ENCODE measurements at places on chromosomes 12 and 14.

- no peak for DNase-seq
- no peaks in the 10 kb centered on the region for H3K27me3 ChIP-seq
- no peaks in the 10 kb centered on the region for H3K4me1 ChIP-seq
- no peak overlapping the region for H3K4me3 ChIP-seq
- H3K27ac ChIP-seq = no peak overlapping the region
Measured at GRCh38 chr12:20716985-20717384, 21.9 kb downstream of the SLCO1C1 start.

GRCh38 chr14:52900731-52901130 is 50.1 kb downstream of the FERMT2 start:
- no peaks in the 10 kb centered on the region for H3K36me3 ChIP-seq
- no peaks in the 10 kb centered on the region for H3K27me3 ChIP-seq
- no peak overlapping the region for H3K27ac ChIP-seq
- H3K4me1 ChIP-seq = peaks cover 20% of the 10 kb centered on the region
- DNase-seq = no peak
- no peak overlapping the region for H3K4me3 ChIP-seq

GRCh38 chr14:67442139-67442906 is 30.4 kb upstream of the PLEK2 start:
- no peak overlapping the region for H3K4me3 ChIP-seq
- DNase-seq = no peak
- H3K4me1 ChIP-seq = peaks cover 4% of the 10 kb centered on the region
- no peaks in the 10 kb centered on the region for H3K27me3 ChIP-seq
- H3K27ac ChIP-seq = no peak overlapping the region

GRCh38 chr12:41362510-41362909 is 174.4 kb downstream of the PDZRN4 start:
- H3K27me3 ChIP-seq = no peaks in the 10 kb centered on the region
- no peak for DNase-seq
- no peak overlapping the region for H3K27ac ChIP-seq
- no peak overlapping the region for H3K4me3 ChIP-seq
- H3K36me3 ChIP-seq = no peaks in the 10 kb centered on the region
- no peaks in the 10 kb centered on the region for H3K4me1 ChIP-seq

GRCh38 chr14:50396631-50397389 is at the start of gene CDKL1:
CDKL1 (minus strand) TSS chr14:50396881; CDS start chr14:50395868, 1,013 bp downstream.
- peaks cover 10% of the 10 kb centered on the region for H3K4me1 ChIP-seq
- no peaks in the 10 kb centered on the region for H3K36me3 ChIP-seq
- no peaks in the 10 kb centered on the region for H3K27me3 ChIP-seq
- H3K27ac ChIP-seq = peak within 1 kb of the TSS; percentile 76
- DNase-seq = peak; percentile 44
- peak within 1 kb of the TSS; percentile 76 for H3K4me3 ChIP-seq

DNA sequence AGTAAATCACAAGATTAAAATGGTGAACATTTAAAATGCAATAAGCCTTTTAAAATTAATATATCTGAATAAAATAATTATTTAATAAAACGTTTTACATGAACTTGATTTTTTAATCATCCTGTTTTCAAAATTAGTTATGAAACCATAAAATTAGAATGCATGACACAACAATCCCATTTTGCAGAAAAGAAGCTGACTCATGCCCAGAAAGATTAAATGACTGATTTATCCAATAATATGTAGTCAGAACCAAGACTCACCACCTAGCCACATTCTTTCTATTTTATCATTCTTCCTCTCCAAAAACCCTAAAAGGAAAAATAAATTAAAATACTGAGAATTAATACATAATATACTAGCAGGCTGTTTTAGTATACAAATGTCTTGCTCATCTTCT is 83.0 kb upstream of the LGR5 start:
- no peak overlapping the region for H3K27ac ChIP-seq
- no peaks in the 10 kb centered on the region for H3K36me3 ChIP-seq
- H3K4me3 ChIP-seq = no peak overlapping the region
- no peak for DNase-seq
- H3K4me1 ChIP-seq = no peaks in the 10 kb centered on the region

GRCh38 chr12:96227365-96228106 is 33.4 kb downstream of the ELK3 start:
- H3K36me3 ChIP-seq = peaks cover 66% of the 10 kb centered on the region
- H3K27me3 ChIP-seq = no peaks in the 10 kb centered on the region

GRCh38 chr12:130031571-130032189 is 127.9 kb upstream of the TMEM132D start:
- no peak overlapping the region for H3K27ac ChIP-seq
- H3K27me3 ChIP-seq = no peaks in the 10 kb centered on the region
- no peak overlapping the region for H3K4me3 ChIP-seq
- H3K4me1 ChIP-seq = no peaks in the 10 kb centered on the region
- DNase-seq = peak; percentile 25

GRCh38 chr12:86600664-86601231 is 344.6 kb upstream of the MGAT4C start:
- H3K27me3 ChIP-seq = no peaks in the 10 kb centered on the region
- H3K4me3 ChIP-seq = no peak overlapping the region
- H3K27ac ChIP-seq = no peak overlapping the region
- no peaks in the 10 kb centered on the region for H3K4me1 ChIP-seq
- H3K36me3 ChIP-seq = no peaks in the 10 kb centered on the region
- peak; percentile 4 for DNase-seq

DNA sequence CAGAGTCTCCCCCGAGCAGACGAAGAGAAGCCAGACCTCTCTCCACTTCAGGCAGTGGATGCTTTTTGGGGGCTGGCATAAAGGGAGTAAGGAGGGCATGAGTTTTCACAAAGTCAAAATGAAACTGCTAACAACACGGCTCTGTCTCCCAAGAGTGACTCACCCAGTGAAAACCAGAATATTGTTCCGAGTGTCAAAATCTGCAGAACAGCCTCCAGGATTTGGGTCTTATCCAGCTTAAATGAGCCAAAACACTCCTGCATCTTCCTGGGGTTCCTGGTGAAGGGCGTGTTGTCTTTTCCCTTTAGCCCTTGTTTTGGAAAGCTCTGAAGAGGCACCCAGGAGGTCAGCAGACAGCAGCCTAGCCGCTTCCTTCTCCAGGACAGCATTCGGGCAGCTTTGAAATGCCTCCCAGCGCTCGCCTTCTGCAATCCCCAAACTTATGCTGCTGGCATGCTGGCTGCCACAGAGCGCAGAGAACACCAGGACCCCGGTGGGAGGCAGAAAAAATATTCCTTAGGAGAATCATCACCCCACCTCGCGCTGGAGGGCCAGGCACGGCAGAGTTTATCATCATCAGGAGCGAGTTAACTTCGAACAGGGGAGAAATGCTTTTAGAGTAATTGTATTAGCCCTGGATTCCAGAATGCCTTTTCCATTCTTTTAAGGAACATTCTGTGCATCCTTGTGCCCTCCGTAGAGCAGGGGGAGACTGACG is 117.7 kb upstream of the NCOR2 start:
- no peaks in the 10 kb centered on the region for H3K36me3 ChIP-seq
- H3K27me3 ChIP-seq = no peaks in the 10 kb centered on the region
- peaks cover 71% of the 10 kb centered on the region for H3K4me1 ChIP-seq
- peak overlapping the region; percentile 33 for H3K4me3 ChIP-seq

DNA sequence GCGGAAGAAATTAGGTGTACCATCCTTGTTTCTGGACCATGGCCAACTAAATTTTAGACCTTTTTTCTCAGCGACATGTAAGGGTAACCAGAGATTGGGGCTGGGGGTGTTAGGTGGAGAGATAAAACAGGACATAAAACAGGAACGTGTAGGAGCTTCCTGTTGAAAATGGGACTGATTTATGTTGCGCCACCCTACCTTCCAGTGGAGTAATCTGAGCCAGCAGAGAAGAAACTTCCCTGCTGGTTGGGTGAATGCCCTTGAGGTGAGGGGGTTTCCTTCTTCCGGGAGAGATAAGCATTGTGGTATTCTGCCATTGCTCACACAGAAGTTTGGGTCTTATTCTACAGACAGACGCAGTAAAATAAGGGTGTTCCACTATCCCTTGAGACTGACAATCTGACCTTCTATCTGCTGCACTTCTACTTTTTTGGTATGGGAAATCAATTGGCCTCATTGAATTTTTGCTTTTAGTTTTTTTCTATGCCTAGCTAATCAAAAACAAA is 417.6 kb downstream of the PCNX1 start:
- peak overlapping the region; percentile 51 for H3K27ac ChIP-seq
- no peaks in the 10 kb centered on the region for H3K36me3 ChIP-seq
- peaks cover 21% of the 10 kb centered on the region for H3K4me1 ChIP-seq
- no peak for DNase-seq

DNA sequence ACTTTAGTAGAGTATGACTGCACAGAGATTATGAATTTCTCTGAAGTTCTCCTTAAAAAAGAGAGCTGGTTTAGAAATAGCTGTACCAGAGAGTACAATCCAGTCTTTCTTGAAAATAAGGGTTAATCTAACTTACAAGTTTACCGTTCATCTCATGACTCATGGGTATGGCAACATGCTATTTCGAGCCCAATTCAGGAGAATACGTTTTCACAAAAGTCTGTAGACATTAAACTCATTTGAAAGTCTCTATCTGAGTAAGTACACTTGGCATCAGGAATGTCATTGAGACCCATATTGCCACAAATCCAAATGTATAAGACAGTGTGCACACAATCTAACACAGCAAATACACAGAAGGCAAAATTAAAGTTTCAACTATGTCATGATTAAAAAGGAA is 160.5 kb downstream of the PIK3C2G start:
- no peaks in the 10 kb centered on the region for H3K36me3 ChIP-seq
- DNase-seq = no peak
- H3K27me3 ChIP-seq = no peaks in the 10 kb centered on the region

DNA sequence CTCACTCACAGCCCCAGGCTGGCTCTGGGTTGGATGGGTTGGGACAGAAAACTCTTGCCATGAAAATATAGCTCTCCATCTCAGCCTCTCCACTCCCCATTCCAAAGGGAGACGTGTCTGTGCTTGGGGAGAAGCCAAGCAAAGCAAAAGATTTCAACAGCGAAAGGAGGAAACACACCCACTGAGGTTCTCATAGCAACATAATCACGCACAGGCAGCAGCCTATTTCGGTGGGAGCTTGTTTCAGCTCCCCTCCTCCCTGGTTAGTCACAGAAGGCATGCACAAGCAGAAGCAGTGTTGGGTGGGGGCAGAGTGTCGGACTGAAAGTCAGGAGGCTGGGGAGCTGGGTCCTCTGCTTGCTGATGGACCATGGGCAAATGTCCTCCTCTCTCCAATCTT is 1.9 kb upstream of the PRMT8 start:
- H3K27me3 ChIP-seq = peaks cover 77% of the 10 kb centered on the region
- no peak for DNase-seq
- no peak overlapping the region for H3K27ac ChIP-seq
- H3K4me1 ChIP-seq = peaks cover 3% of the 10 kb centered on the region

DNA sequence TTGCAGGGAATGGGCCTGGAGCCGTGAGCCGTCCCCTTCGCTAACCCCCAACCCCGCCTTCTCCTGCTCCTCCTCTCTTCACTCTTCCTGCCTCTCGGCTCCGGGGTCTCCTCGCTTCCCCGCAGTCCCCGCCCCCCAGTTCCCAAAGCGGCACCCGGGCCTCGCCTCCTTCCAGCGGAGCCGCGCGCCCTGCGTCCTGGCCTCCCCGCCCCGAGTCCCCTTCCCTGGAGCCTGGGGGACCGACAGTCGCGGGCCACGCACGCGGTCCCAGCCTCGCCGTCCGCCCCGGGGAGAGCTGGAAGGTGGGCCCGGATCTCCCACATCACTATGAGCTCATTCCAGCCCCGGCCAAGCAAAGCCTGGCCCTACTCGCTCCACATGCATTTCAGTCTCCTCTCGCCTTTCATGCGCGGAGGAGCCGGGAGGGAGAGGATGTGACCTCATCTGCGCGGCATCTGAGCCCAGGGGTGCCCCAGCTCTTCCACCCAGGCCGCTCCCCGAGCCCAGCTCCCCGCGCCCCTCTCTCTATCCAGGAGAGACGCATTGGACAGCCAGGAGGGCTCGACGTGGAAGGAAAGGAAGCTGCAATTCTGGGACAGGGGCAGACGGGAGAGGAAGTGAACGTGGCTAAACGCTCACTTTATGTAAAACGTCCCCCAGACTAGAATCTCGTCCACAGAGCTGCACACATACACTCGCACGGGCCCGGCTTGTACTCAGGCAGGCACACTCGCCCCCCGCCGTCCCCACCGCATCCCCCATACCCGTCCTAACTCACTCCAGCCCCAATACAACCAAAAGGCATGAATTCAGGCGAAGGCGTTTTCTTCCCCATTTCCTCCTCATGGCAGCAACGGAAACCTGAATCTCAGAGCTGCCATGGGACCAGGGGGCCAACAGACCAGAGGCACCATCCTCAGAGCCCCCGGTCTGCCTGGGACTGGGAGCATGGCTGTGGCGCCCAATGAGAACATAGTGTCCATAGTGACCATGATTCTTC is 108.7 kb upstream of the CCND2 start:
- H3K27me3 ChIP-seq = no peaks in the 10 kb centered on the region
- peak; percentile 53 for DNase-seq
- H3K4me1 ChIP-seq = peaks cover 9% of the 10 kb centered on the region
- peak overlapping the region; percentile 10 for H3K4me3 ChIP-seq
- H3K36me3 ChIP-seq = no peaks in the 10 kb centered on the region
- H3K27ac ChIP-seq = peak overlapping the region; percentile 65

- peaks cover 5% of the 10 kb centered on the region for H3K4me1 ChIP-seq
- peaks cover 8% of the 10 kb centered on the region for H3K27me3 ChIP-seq
- H3K4me3 ChIP-seq = no peak overlapping the region
- DNase-seq = no peak
Measured at GRCh38 chr12:110934093-110934852, 13.9 kb upstream of the MYL2 start.

GRCh38 chr12:5295996-5296395 is 135.9 kb upstream of the NTF3 start:
- H3K4me3 ChIP-seq = no peak overlapping the region
- no peaks in the 10 kb centered on the region for H3K4me1 ChIP-seq
- H3K36me3 ChIP-seq = no peaks in the 10 kb centered on the region

DNA sequence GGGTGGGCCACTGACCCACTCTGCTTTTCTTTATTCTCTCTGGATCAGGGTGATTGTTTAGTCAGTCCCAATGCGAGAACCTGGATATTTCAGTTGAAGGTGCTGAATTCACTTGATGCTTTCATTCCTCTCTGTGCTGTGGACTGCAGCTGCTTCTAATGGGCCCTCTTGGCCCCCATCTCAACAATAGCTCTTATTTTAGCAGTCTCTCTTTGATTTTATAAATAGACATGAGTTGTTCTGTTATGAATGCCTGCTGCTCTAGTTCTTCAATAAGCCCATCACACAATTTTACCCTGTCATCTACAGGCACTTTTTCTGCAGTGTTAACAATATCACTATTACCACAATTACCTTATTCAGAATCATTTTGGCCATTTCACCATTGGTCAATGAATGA is 54.1 kb upstream of the YARS2 start:
- H3K4me1 ChIP-seq = peaks cover 38% of the 10 kb centered on the region
- no peak for DNase-seq
- no peak overlapping the region for H3K4me3 ChIP-seq
- H3K27me3 ChIP-seq = no peaks in the 10 kb centered on the region
- peaks cover 7% of the 10 kb centered on the region for H3K36me3 ChIP-seq
